SJCRH30 (cell line): ENCODE measurements at places on chromosomes 7 and 10.

DNA sequence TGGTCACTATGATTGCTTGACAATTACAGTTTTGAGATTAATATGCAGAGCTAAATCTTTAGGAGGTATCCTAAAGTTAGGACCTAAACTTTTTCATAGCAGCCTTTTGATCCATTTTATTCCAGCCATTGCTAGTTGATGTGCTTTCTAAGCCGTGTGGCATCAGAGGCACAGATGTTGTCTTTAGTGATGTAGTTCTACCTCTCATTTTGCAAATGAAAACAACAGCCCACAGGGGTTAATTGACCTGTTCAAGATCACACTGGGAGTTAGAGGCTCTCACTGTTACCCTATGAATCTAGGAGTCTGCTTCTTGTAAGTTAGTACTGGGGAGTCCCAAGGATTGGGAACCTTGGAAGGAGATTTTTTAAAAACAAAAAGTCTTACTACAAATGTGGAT is 10.6 kb downstream of the AUTS2 start:
- DNase-seq, result peak; percentile 54

DNA sequence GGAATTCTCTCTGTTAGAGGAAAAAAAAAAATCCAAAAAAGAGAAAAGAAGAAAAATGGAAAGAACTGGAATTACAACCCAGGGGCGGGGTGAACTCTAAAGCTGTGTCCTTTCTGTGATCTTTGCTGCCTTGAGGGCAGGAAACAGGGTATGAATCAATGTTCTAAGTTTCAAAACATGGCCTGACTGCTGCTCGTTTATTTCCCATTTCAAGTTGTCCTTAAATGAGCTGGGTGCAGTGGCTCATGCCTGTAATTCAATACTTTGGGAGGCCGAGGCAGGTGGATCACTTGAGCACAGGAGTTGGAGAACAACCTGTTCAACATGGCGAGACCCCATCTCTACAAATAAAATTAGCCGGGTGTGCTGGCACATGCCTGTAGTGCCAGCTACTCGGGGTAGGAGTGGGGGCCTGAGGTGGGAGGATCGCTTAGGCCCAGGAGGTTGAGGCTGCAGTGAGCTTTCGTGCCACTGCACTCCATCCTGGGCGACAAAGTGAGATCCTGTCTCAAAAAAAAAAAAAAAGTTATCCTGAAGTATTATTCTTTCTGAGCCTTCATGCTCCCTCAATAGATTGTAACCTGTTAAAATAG is 24.7 kb upstream of the TFAM start:
- DNase-seq, result no peak

- no peak for DNase-seq
Measured at GRCh38 chr7:14892961-14893360, 9.6 kb downstream of the DGKB start.

DNA sequence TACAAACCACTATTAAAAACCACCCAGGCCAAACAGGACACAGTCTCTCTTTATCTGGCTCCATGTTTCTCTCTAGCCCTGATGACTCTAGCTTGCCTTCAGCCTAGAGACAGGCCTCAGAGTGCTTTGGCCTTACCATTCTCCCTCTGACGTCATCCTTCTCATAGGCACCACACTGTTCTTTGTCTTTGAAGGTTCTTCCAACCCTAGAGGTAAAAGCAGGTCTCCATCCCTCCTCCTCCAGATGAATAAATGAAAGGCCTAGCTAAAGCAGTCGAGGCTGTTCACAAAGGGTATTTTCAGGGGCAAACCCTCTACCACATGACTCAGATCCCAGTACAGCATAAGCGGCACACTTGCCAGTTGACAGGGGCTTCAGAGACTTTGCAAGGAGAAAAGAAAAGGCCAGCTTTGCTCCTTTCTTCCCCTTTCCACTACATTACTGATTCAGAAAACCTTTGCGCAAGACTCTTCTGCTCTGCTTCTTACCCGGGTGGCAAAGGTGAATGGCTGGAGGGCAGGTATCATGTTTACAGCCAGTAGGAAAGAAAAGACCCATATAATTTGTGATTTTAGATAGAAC is 14.8 kb downstream of the NFE2L3 start:
- no peak for DNase-seq

- no peak for DNase-seq
Measured at GRCh38 chr10:96090463-96090800, 39.7 kb upstream of the ZNF518A start.

GRCh38 chr10:110756876-110757275 is 112.7 kb downstream of the RBM20 start:
- no peak for DNase-seq

- DNase-seq, result no peak
Measured at GRCh38 chr10:53983431-53983830, 817.6 kb downstream of the PCDH15 start.

- peak; percentile 36 for DNase-seq
Measured at GRCh38 chr10:62815381-62816075, 638 bp downstream of the EGR2 start.

GRCh38 chr7:44191171-44191570 is 1.9 kb upstream of the GCK start:
- DNase-seq, result no peak

DNA sequence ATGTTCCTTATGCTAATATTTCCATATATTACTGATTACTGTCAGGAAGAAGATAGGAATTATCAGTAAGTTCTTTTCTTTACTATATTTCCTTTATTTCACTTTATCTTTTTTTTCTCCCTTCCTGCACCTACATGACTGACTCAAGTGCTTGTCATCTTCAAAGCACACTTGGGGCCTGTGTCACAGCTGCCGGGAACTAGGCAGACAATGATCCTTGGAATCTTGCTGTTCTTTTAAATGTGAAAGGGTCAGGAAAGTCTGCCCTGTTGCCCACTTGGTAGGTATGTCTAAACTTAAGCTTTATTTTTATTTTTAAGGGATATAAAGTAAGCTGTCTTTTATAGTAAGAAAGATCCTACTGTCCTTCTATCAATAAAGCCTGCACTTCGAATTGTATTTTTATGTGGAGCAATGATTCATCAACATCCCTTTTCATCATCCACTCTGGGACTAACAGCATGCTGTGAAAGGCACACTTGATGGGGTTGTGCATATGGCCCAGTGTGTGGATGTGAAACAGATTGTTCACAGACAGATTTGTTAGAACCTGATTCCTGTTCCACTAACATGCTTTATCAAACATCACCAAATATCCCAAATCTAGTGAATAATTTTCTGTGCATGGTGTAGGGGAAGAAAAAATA is 556.9 kb downstream of the DNAJB9 start:
- DNase-seq, result no peak

GRCh38 chr10:115355162-115355760 is 262.1 kb downstream of the ATRNL1 start:
- DNase-seq, result peak; percentile 80

DNA sequence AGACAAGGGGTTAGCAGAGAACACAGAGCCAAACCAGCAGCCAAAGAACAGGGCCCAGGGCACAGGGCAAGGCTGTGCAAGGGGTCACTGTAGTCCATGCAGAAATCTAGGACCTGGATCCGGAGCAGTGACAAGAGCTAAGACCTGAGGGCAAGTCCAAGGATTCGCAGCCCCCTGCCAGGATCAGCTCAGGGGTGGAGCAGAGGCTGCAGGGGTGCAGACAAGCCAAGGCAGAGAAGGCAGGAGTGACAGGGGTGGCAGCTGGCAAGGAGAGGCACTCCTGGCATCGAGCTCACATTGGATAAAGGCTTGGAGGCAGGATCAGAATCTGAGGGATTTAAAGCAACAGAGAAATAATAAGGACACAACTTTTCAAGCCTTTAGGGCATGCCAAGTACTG is 80.7 kb upstream of the NANOS1 start:
- peak; percentile 39 for DNase-seq

- DNase-seq, result peak; percentile 74
Measured at GRCh38 chr10:86960003-86960862, 1.8 kb downstream of the SNCG start.

DNA sequence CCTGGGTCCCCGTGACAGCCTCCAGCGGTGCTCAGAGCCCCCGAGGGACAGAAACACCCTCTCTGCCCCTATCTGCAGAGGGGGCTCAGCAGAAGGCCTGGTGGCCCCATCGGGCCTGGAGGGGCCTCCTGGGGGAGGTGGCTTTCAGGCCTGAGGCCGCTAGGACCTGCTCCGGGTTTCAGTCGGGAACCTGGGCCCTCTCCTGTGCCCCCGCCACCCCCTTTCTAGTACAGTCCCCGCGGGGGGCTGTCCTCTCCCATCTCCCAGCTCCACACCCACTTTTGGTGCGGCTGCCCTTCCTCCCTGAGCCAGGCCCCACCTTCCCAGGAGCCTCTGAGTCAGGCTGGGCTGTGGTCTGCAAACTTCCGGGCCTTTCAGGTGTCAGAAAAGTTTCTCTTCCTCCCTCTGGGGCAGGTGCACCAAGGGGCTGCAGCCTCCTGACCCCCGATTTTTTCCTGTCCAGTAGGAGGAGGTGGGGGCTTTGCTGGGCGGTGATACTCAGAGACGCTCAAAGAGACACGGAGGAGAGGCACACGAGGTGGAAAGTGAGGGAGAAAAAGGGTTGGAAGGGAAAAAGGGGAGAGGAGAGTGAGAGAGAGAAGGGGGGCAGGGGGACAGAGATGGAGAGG is 692 bp downstream of the CARD11 start:
- DNase-seq, result no peak

GRCh38 chr10:61907011-61907410 is 5.5 kb downstream of the ARID5B start:
- DNase-seq, result no peak

DNA sequence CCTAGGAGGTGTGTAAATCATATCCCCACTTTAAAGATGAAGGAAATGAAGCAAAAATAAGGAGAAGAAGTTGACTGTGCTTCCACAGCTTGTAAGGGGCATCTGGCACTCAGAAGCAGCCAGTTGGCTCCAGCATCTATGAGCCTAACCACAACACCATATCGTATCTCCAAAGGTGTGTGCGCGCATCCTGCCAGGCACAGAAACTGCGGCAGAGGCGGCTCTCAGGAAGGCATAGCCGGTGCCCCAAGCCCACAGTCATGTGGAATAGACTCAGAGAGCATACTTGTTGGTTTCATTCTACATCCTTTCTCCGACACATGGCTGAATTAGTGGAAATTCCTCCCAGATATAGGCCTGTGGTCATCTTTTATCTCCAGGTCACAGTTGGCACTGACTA is 423.9 kb downstream of the CALN1 start:
- DNase-seq, result no peak

- no peak for DNase-seq
Measured at GRCh38 chr10:127525686-127526085, 23.4 kb upstream of the NPS start.

DNA sequence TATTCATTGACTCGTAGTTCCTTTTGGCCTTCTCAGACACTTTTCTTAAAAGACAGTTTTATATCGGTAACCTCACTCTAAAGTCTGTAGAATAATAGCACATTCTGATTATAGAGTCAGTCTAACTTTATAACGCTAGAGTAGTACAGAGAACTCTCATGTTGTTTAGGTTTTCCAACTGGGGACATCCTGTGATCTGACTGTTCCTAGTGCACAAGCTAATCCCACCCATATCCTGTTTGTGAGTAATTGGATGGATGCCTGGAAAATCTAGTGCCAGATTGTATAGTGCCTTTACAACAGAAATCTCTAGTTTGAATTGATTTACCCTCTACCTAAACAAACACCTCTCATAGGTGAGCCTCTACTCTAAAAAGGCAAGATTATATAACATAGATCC is 107.4 kb downstream of the ZEB1 start:
- peak; percentile 34 for DNase-seq

DNA sequence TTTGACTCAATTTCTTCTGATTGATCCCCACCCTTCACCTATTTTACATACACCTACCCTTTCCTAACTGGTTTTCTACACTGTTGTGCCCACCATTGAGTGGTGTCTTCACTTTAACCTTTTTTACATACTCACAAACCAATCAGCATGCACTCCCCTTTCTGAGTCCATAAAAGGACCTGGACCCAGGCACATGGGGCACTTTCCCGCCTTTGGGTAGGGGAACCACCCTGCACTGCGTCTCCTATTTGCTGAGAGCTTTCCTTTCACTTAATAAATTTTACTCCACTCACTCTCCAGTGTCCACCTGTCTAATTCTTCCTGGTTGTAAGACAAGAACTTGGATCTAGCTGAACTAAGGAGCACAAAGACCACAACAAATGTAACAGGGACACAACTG is 33.8 kb downstream of the ANKMY2 start:
- no peak for DNase-seq

GRCh38 chr7:111266613-111267012 is 175.7 kb downstream of the LRRN3 start:
- no peak for DNase-seq

GRCh38 chr7:85407391-85407790 is 220.5 kb upstream of the SEMA3D start:
- peak; percentile 91 for DNase-seq

- DNase-seq, result no peak
Measured at GRCh38 chr7:69630292-69630691, 32.0 kb downstream of the AUTS2 start.

DNA sequence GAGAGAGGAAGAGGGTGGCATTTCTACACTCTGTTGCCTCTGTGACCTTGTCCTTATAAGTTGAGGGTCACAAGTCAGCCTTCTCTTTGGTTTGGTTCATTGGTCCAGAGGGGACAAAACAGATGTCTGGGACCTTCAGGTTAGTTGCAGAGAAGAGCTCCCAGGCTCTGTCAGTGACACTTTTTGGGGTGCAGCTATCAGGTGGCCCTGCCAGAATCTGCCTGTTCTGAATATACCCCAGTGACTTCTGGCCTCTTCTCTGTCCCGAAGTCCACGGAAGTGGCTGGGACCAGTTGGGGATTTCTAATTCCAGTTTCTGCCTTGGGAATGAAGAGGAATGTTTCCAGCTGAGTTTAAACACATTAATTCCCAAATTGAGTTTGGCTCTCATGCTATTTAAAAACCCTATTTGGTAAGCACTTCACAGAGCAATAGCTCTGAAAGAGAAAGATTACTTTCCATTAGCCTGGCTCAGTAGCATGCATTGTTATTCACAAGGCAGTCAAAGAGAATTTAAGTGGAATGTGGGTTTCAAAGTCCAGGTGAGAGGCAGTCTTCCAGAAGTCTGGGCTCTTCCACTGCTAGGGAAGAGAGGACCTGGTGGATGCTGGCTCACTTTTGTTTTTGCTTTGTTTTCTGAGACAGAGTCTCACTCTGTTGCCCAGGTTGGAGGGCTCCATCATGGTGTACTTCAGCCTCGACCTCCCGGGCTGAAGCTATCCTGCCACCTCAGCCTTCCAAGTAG is 237.8 kb upstream of the GALNT17 start:
- DNase-seq, result no peak

DNA sequence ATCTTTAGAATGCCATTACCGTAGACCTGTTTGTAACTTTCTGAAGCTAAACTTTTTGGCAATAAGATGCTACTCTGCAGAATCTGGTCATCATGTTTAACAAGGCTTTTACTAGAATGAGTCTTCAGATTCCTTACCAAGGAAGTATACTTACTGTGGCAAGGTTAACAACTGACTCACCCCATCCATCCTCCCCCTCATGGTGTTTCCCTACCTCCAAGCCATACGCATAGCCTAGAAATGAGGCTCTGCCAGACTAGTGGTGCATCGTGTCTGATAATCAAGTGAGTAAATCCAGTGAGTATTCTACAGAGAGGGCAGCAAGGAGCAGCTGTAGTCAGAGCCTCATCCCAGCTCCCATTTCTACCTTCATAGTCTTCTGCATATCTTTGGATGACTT is 223.6 kb downstream of the IPMK start:
- DNase-seq, result no peak

- DNase-seq, result peak; percentile 60
Measured at GRCh38 chr10:63976538-63976937, 455.3 kb downstream of the REEP3 start.
